ENCODE measurements at places on chromosomes 5 and 9.

GRCh38 chr9:114889802-114890224, 40.6 kb downstream of the TNFSF8 start:
- no peak for DNase-seq

DNA sequence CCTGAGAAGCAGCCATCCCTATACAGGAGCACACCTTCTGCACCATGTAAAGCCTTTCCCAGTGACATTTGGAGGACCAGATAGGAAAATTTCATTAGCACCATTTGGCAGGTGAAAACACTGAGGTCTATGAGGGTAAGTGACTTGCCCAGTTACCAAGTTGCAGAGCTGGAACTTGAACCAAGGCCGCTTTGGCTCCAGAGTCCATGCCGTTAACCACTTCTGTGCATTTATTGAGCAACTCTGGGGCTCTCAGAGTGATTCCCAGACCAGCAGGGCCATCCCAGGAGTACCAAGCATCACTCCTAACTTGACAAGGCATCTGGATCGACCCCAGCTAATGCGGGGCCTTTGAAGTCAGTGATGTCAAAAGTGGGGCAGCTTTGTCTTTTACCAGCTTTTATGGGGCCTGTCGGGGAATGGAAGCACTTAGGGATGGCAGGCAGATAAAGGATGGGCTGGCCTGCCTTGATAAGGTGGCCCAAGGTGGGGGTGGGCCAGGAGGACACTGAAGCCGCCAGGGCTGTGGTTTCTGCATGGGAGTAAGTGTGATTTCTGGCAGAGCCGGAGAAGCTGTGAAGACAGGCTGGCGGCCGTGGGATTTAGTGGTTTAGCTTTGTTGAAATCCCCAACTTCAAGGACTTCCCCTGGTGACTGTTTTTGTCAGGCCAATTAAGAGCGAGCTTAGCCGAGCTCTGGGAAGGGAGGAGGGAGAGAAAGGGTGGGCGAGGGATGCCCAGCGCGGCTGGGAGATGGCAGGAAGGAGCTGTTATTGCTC, 127.3 kb downstream of the MACROH2A1 start:
- no peak for DNase-seq

GRCh38 chr5:53326424-53327153, 153.8 kb upstream of the FST start:
- DNase-seq: no peak

DNA sequence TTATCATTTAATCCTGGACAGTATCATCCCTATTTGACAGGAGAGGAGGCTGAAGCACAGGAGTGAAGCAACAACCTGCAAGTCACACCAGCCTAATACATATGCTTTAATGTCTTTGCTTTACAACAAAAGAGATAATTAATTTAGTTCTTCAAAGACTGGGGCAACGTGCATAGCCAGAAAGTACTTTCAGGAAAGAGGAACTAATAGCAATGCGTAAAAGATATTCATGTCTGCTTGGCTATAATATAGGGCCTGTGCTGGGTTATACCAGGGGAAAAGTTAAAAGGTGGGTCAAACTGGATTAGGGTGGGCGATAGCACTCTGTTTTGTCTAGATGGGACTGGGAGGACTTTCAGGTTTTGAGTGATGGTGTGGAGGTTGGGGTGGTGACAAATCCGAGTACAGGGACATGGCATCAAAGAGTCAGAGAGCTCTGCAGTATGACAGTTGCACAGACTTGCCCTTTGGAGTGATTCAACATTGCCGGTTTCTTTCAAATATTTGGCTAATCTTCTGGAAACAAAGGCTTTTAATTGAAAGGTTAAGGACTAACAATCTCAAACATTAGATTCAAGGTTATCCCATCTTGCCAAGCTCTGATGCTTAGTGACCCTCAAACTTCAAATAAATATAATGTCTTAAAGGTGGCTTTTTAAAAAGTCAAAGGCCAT, 11.9 kb downstream of the DAB2 start:
- no peak for DNase-seq

DNA sequence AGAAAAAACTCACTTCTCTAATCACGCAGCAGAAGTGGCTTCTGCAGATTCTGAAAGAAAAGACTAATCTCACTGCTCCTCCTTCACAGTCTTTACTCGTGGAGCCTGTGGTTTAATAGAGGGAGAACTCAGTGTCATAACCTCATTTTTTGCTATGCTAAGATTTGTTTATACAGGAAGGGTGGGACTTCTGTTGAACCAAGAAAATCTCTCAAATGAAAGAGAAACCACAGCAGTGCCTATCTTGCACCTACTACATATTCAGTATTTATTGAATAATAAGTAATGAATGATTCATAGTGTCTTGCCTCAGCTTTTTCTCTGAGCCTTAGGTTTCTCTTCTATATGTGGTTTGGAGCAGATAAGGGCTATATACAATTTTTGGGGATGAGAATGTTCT, 136.1 kb upstream of the DMAC1 start:
- DNase-seq: no peak

- DNase-seq: no peak
Observed at GRCh38 chr5:68217047-68217355, 1.4 kb downstream of the PIK3R1 start.

DNA sequence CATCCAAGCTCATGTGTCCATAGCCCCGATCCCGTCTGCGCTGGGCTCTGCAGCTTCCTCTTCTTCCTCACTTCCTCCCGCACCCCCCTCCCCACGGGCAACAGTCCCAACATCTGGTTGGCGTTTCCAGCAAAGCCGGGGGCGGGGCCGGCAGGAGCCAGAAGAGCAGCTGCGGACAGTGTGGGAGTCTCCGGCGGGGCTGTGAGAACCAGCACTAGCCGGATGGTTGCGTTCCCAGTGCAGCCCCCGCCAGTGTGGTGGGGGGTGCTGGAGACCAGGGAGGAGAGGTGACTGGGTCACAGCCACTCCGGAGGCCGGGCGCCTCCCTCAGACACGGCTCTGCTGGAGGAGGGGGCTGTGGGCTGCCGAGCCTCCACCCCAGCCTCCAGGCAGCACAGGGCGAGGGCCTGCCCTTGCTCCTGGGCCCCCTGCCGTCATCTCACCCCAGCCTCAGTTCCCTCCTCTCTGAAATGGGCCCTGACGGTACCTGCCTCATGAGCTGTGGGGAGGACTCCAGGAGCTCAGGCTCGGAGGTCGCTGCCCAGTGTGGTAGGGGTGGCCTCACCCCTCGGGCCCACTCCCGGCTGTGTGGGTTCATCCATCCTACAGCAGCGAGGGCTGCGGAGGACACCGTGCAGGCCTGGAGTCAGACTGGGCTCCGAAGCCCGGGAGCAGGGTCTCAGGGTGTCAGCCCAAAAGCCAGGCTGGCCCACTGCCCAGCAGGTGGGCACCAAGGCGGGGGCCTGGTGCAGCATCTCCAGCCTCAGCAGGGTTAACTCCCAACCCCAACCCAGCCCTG, 41.5 kb upstream of the NOTCH1 start:
- DNase-seq: peak; percentile 37

All from nucleus accumbens (tissue), 56 donors.